NCI-H774 (cell line): ENCODE measurements at places on chromosomes 12 and 14.
A peak's percentile ranks its signal among the peaks of the same experiment; 100 is the strongest.

GRCh38 chr12:50929831-50930230 lies 22.5 kb upstream of the HIGD1C start:
- no peak for DNase-seq

GRCh38 chr14:105479431-105480158 lies 5.0 kb downstream of the CRIP2 start:
- peak; percentile 11 for DNase-seq

GRCh38 chr12:19373586-19373985 lies 65.7 kb upstream of the AEBP2 start:
- DNase-seq = no peak

DNA sequence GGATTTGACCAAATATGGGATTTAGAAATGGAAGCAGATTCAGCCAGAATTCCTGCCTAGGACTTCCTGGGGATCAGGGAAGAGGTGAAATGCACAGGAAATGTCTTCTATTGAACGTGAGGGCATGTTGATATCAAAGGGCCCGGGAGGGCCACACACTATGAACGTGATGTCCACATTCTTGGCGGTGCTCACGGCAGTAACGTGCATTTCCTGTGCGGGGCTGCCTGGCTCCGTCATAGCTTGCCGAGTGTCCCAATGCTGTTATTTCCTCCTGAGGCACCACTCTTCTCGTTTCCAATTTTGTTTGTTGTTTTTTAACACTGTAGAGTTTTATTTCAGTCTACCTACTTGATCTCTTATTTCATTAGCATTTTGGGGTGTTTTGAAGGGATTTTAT lies 67.3 kb downstream of the ZNF664 start:
- no peak for DNase-seq

DNA sequence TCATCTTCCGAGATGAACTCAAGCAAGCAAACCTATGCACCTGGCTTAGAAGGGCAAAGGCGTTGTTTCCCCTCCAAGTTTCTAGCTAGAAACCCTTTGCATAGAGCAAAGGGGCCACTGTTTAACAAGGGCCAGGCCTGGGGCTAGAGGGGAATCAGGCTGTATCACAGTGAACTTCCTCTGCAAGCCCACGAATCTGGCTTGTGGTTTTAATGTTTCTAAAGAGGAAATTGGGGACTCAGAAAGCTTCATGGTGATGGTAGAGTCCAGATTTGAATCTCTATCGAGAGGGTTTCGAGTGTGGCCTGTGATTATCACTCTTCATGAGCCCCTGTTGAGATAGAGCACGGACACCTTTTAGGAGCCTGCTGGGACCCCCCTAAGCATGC lies 189.9 kb downstream of the VRK1 start:
- DNase-seq = no peak

DNA sequence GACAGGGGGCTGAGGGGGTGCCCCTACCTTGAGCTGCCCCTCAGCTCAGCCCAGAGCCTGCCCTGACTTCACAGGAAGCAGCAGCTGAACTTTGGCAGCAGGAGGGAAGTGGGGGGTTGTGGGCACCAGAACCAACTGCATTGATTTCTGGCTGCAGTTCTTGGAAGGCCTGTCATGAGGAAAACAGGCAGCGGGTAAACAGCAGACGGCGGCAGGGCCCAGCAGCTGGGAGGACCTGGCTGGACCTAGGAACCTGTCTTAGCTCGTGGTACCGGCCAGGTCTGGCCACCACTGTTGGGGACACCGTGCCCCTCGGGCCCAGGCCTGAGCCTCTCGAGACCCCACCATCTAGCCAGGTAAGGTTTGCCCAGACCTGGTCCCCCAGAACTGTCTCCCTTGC lies 154.2 kb upstream of the MYL2 start:
- no peak for DNase-seq

DNA sequence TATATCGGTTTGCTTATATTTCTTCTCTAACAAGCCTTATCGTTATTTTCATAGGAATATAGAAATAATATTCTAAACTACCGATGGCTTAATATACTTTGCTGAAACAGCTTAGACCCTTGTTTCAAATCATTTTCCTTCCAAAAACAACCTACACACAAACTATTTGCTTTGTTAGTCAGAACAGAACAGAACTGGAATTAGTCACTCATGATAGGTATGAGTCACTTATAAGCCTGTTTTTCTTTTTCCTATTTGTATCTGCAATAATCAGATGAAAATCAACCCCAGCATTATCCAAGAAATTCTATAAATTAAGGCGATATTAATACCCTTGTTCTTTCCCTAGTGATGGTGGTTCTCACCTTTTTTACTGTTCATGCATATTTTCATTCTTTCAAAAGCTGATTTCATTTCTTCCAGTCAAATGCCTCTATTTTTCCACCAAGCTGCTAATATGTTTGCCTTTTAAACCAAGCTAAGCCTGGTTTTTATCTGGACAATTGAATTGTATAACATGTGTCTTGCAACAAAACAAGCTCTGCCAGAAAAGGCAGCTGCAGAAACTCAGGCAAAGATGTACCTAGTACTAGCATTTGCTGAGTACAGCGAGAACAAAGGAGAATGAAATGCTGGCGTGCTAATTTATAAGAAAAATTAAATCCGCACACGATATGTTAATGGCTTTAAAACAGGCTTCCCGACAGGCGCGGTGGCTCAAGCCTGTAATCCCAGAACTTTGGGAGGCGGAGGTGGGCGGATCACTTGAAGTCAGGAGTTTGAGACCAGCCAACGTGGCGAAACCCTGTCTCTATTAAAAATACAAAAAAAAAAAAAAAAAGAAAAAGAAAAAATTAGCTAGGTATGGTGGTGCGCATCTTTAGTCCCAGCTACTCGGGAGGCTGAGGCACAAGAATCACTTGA lies 1418.2 kb downstream of the AACS start:
- peak; percentile 79 for DNase-seq

- DNase-seq = no peak
These were observed 2.3 kb downstream of the OR6J1 start for GRCh38 chr14:22641846-22642245.

DNA sequence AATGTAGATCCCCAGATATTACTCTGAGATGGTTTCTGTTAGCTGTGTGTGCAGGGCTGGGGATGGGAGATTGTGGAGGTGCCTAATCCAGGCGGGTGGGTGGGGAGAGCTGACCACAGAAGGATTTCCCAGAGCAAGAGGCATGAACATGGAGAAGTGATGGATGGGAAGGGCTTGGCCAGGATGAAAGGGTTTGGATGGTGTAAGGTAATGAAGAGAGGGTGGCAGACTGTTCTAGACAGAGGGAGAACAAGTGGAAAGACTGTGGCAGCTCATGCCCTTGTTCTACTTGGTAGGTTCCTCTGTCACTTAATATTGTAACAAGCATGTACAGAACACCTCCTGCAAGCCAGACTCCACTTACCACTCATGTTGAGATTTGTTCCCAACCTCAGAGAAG lies 187.8 kb downstream of the NPAS3 start:
- no peak for DNase-seq

DNA sequence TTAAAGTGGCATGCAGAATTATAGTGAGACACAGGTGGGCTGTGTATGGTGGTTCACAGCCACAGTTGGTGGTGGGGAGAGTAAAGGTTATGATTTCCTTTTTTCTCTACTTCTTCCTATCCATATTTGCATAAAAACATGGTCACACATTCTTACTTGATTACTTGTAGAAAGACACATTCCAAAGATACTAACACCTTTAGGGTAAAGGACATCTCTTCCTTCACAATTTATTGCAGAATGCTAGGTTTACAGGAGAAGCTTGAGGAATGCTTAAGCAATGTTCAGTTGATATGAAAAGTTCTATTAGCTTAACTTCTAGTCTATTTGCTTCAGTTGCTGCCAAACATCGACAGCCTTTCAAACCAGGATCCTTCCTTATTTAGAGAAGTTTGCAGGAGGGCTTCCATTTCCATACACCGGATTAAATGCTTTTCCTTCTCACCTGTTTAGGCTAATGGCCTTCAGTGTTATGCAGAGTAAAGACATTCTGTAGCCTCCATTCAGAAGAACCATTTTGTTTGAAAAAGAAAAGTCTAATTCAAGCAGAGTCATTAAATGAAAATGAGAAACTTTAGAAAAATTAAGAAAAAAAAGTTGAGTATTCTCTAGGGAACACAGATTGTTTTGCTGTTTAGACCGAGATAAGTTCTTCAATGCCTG lies 2.6 kb upstream of the PHC1 start:
- no peak for DNase-seq

DNA sequence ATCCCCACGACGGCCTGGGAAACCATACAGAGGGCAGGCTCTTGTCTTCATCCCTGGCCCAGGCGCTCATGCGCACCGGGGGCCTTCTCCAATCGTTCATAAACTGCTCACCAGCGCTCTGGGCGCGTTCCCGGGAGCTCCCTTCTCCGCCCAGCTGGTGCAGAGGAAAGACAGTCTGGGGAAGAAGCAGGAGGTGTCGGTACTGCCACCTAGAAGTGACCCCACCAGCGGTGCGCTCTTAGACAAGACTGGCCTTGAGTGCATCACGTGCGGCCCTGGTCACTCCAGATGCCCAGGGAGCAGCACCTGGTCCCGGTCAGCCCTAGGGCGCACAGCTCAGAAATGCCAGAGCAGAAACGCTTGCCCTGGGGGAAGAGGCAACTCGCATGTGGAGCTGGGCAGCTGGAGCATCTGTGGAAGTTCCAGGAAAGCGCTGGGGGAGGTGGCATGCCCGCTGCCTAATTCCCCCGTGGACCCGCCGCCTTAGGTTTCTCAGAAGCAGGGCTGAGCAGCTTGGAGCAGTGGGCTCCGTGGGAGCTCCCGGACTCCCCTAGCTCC lies 2.5 kb downstream of the GSC start:
- no peak for DNase-seq

DNA sequence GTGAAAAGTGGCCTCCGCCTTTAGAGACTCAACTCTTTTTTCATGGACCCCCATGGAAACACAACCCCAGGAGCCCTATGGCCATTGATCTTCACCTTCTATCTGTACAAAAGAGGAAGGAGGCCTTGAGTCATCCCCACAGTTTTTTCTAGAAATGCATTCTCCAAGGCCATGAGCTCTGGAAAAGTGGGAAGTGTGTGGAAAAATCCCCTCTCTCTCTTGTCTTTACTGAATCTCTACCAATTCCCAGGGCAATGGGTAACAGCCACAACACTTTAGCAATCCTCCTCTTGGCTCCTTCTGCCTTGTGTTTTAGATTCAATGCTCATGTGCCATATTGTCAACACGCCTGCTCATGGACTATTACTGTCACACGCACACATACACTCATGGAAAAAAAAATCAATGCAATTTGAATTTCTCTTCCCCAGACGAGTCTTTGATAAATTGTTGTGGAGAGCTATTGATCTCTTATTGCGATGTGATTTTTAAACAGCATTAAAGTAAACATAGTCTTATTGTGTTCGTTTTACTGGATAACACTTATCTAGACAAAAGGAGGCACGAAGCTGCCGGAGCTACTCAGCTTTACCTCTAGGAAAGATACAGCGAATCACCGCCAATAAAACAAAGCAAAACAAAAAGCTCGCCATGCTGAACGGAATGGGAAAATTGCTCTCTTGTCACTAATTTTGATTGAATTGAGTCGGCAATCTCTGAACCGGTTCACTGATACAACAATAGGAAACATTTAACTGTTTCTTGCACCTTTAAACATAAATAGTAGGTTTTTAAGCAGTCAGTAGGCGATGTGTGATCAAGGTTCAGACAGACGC lies 260.3 kb downstream of the VRK1 start:
- DNase-seq = peak; percentile 12

- DNase-seq = no peak
These were observed 72.2 kb downstream of the BORCS5 start for GRCh38 chr12:12428961-12429657.

GRCh38 chr12:88763536-88764100 lies 183.3 kb upstream of the KITLG start:
- DNase-seq = no peak

DNA sequence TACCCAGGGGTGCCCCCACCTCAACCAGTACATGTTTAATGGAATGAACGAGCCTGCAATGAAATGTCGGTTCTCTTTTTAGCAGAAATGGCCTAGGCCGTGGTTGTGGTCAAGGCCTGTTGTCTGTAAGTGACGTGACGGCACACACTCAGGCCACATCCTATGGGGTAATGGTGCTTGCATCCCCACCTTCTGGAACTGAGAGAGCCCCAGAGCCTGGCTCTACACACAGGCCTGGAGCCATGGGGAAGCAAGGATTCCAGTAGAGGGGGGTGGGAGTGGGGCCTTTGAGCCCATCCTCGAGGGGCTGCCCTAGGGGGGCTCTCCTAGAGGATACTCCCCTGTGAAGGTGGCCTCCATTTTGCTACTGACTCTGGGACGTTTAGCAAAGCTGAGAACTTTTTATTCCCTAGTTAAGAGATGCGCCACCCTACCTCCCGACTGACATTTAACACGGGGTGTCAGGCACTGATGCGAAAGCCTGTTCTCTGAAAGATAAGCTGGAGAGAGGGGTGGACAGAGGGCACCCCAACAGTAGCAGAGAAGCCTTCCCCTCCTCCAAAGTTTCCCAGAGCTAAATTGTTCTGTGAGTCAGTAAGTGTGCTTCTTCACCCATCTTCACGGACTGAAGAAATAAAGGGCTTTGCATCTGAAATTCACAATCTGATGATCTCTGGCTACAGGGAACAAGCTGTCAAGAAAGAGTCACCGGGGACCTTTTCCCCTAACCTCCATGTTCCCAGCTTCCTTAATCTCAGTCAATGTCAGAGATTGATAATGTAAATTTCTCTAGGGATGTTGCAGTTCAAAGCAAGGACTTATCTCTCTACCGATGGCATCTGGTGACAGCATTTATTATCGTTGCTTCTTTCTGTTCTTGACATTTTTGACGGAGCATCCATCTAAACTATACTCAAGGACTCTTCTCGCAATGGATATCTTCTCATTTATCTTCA lies 6.8 kb downstream of the RIN3 start:
- no peak for DNase-seq

DNA sequence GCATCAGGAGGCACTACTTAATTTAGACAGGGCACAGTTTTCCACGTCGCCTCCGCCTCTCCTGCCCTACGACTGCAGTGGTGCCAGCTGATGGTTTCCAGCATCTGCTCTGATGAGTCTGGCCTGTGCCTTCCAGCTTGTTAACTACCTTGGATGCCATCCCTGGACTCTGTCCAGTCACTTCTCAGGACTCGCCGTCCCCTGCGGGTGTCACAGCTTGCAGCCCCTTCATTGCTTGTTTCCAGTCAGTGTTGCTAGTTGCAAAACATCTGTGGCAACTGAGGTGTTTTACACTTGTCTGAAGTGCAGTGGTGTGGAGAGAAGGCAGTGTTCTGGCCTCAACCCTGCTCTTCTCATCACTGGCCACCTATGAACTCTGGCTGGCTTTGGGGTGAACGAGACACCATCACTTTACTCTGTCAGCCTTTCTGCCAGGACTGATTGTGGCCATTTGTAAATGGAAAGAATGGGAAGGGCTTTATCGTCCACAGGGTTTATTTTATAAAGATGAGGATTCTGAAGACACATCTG lies 8.3 kb downstream of the ADGRD1 start:
- DNase-seq = no peak
